ENCODE measurements at places on chromosomes 1 and 21.

DNA sequence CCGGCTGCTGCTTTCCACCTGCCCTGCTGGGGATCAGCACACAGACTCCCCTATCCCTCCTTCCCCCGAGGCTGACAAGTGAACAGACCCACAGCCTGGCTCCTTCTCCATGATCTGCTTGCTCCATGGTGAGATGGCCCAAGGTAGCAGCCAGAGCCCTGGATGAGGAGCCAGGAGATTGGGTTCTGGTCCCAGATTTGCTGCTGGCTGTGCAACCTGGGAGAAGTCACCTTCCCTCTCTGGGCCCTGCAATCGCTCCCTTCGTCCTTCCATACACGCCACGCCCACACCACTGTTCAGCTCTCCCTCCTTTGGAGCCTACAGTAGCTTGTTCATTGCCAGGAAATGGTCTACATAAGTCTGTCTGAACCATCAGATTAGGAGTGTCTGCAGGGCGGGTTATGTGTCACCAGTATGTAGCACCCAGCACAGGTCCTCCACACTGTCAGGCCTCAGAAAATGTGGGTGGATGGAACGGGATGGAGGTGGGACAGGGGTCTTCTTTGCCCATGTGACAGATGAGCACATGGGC lies 9.2 kb upstream of the EPHA8 start:
- DNase-seq, result no peak

GRCh38 chr1:232274236-232274855 lies 355.6 kb downstream of the SIPA1L2 start:
- DNase-seq, result no peak

DNA sequence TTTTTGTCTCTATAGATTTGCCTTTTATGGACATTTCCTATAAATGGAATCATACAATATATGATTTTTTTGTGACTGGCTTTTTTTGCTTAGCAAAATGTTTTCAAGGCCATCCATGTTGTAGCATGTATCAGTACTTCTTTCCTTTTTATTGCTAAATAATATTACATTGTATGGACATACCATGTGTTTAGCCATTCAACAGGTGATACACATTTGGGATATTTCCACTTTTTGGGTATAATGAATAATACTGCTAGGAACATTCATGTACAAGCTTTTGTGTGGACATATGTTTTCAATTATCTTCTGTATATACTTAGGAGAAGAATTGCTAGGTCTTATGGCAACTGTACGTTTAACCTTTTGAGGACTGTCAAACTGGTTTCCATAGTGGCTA lies 47.4 kb downstream of the RIMS3 start:
- no peak for DNase-seq

DNA sequence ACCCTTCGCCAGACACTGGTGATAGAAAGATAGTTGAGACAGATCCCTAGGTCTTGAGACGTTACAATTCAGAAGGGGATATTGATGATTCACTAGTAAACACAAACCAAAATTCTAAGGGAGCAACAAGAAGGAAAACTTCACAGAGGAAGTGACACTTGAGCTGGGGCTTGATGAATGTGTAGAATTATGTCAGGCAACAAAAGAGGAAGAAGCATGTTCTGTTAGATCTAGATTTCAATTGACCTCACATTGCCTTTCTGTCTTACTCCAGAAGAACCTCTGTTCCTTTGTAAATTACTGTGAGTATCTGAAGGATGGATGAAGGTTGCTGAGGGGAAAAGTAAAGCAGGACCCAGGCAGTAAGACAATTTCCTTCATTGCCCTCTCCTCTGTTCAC lies 328.2 kb downstream of the KCTD3 start:
- DNase-seq, result no peak

DNA sequence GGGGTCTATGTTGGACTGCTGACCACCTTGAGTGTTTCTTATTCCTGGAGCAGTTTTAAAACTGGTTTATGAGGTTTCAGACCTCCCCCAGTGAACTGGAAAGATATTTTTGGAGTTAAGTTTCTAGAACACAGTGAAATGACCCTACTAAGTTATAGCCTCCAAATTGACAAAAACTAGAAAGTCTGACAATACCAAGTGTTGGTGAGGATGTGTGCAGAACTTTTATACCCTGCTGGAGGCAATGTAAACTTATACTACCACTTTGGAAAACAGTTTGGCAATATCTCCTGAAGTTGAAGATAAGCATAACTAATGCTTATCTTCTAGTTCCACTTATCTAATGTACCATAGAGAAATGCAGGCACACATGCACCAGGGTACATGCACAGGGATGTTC lies 10.4 kb downstream of the OLFML2B start:
- DNase-seq, result no peak

DNA sequence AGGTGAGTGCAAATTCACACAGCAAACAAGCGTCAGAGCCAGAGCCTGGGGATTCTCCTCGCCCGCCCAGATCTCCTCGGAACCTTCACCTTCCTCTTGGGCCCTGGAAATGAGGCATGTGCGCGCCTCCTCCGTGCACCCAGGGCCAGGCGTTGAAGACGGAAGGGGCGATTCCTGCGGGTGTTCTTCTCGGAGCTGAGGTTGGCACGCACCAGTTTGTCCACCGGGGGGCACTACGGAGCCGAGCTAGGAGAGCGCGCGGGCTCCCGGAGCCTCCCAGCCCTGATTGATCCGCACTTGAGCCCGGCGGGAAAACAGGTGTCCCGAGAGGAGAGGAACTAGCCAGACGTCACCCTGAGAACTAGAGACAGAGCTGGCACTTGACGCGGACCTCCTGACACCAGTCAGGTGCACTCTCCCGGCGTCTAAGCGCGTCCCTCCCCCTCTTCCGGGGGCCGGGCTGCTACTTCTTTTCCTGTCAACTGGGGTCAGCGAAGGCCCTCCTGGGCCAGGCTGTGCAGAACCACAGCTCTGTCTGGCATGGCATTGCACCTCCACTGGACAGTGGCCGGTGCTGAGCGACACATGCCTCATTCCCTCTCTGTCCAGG lies 18.3 kb upstream of the SERINC2 start:
- DNase-seq, result peak; percentile 63

GRCh38 chr1:46801323-46802055 lies 2.6 kb downstream of the CYP4B1 start:
- DNase-seq, result no peak

DNA sequence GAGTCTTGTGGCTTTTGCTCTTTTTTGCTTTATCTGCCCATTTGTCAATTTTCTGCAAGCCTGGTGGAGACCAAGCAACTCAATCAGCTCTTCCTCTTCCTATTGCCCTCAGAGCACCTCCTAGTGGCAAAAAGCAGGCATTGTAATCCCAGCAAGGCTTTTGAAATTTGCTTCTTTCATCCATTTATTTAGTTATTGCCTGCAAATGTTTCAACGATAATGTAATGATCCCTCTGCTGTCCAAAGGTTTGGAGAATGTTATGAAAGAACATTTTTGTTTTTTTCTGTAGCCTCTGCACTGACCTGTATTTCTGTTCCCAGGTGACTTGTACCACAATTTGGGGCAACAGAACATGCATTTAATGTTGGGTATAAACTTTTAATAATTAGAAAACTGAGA lies 127.8 kb downstream of the GABPA start:
- DNase-seq, result no peak

GRCh38 chr1:94209425-94209824 lies 28.0 kb downstream of the ARHGAP29 start:
- no peak for DNase-seq

DNA sequence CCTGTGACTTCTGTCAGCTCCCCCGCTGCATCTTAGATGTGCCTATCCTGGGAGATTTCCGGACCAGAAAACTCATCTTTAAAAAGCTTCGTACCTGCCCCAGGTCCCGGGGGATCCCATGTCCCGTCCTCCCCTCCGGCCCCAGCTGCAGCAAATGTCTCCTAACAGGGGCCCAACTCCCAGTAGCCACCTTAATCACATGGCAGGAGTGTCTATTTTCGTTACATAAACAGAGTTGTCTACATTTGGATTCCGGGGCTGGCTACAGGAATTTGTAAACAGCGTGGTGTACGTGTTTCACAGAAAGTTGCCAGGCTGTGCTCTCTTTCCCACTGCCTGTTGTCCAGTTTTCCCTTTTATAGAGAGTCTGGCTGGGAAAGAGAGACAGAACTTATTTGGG lies 17.9 kb upstream of the KCNE2 start:
- no peak for DNase-seq

DNA sequence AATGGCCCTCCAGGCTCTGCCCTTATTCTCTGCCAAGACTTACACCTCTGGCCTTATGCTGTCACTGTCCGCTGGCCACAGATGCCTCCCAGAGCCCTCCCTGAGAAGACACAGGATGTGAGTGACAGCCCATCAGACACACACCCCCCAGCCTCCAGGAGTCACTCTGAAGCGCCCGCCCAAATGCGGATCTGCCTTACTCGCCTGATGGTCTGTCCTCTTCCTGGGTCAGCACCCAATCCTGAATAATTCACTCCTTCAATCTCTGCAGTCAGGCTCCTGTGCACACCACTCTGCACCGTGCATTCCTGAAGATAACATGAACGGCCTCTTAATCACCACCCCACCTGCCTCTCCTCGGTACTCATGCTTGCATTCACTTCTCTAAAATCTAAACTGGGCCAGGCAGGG lies 14.7 kb downstream of the CLSTN1 start:
- no peak for DNase-seq

DNA sequence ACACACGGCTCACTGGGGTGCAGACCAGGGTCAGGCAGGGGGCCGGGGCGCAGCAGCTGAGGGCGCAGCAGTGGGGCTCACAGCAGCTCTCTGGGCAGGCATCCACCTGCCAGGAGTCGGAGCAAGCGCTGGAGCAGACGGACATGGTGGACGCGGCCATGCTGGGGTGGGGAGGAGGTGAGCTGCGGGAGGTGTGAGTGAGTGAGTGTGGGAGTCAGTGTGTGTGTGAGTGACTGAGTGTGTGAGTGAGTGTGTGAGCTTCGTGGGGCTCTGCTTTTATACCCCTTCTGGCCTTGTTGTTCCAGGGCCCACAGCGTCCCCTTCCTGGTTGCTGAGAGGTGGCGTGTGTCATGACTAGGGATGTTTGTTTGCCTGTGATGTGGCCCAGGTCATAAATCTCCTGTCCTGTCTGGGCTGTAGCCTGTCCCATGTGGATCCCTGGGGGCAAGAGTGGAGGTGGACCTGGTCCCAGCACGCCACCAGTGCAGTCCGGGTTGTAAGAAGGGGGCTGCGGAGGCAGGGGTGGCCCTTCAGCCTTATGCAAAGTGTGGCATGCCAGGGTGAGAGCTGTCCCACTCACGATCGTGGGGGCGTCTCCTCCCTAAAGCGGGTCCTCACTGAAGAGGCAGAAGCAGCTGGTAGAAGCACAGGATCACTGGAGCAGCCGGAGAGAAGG lies at the start of gene KRTAP10-1:
KRTAP10-1 (minus strand) TSS at position 205 of the 676 bp plus-strand sequence; CDS start at position 160, 45 bp downstream.
- DNase-seq, result no peak

DNA sequence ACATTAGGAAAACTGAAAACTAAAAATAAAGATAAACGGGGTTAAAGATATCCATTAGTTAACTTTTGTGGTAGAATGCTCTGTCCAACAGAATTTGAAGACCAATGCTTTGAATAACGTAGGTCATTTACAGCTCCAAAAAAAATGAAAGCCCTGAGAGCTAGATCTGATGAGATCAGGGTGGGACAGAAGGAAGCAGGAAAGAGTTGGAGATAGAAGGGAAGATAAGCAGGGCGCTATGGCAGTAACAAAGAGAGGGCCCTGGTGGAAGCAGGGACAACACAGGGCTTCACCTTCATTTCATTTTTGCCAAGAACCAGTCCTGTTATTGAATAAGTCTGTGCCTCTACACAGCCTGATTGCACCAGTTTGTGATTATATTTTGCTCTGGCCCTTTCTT lies 51.0 kb upstream of the RGS8 start:
- no peak for DNase-seq

- no peak for DNase-seq
Measured at GRCh38 chr1:78184460-78185072, 138.8 kb downstream of the GIPC2 start.

DNA sequence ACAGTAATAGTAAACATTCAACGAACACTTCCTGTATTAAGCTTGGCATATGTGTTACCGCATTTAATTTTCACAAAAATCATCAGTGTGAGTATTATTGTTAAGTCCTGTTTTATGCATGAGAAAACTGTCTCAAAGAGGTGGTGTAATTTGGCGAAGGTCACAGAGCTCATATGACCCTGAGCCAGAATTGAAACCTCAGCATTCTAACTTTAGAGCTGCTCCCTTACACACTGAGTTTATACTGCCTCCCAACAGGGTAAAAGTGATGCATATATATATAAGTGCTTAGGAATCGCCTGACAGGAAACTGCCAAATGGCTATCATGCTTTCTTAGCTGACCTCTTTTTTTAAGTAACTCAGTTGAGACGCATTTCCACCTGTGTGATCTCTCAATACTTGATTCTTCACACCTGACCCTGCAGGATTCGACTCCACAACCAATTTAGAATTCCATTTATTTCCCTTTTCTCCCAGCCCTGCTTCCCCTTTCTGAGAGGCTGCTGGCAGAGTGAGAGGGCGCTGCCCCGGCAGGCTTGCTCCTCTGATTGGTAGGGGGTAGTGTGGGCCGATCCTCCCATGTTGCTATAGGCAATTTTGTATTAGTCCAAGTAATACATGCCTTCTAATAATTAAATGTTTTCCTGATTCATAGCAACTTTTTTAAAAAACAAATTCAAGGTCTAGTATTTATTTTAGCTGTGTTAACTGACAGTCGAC lies 40.5 kb downstream of the ZBTB40 start:
- no peak for DNase-seq

DNA sequence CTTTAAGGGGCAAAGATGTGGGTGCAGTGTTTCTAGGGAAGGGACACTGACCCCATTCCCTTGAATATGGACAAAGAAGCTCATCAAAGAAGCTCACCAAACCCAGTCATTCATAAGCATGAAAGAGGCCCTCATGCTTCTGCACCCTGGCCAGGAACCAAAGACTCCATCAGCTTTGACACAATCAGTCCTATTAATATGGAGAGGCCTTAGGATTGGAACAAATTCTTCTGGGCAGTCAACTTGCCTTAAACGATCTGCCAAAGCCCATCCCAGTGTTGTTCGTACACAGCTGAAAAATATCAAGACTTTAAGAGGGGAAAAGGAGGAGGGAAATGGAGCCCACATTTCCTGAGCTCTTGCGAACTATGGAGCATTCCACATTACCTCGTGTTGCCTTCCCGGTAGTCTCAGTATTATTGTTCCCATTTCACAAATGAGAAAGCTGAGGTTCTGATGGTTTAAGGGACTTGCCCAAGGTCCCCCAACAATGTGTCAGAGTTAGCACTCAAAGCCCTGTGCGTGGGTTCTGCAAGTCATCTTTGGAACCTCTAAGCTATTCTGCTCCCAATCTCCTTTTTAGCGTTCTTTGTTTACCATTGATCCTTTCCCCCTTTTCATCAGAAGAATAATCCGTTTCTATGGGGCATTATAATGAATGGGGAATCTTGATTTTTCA lies 161.9 kb downstream of the ZBTB18 start:
- DNase-seq, result no peak

GRCh38 chr1:10432910-10433700 lies 2.9 kb downstream of the CENPS start:
- no peak for DNase-seq
